ENCODE measurements at places on chromosomes 7 and 10. TPM values are rescaled to one million over a fixed set of nuclear protein-coding genes. Genes with fewer than 3 reads are reported as not detected.

GRCh38 chr7:143434660-143435059 is 8.6 kb upstream of the TAS2R60 start:
- DNase-seq = peak; percentile 68

- peak; percentile 83 for DNase-seq
These were observed 1.0 kb downstream of the CDK6 start for GRCh38 chr7:92835261-92835850.

DNA sequence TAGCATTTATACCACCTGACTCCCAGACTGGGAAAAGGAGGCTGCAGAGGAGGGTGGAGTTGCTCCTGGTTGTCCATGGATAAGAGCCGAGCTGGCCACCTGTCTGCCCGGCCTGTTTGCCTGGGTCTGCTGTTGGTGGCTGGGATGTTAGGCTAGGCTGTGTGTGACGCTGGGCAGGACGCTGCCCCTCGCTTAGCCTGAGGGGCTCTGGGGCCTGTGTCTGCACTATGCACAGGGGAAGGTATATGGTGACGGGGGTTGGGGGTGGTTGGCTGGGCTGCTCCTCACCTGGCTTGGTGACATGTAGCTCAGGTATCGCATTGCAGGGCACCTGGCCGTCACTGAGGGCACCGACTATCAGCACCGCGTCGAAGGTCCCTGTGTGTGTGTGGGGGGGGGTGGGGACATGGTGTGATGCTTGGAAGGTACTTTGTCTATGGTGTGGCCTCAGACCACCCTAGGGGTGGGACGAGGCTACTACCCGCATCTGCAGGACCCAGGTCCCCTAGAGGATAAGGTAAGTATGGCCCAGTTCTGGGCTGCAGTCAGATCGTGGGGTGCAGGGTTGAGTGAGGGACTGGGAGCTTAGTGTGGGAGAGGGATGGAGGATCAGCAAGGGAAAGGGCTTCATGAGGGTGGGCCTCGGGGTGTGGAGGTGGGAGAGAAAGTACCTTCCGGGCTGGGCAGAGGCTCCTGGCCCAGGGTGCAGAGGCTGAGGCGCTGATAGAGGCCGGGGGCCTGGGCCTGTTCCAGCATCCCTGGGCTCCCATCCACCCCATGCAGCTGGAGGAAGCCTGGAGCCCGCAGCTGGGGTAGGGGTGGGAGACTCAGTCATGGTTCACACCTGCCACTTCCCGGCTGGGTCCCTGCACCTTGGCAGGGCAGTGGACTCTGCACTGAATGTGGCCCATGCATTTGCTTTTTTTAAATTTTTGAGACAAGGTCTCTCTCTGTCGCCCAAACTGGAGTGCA is 2.3 kb downstream of the METTL27 start:
- DNase-seq = no peak

GRCh38 chr10:48990226-48990625 is 50.6 kb upstream of the LRRC18 start:
- DNase-seq = no peak

DNA sequence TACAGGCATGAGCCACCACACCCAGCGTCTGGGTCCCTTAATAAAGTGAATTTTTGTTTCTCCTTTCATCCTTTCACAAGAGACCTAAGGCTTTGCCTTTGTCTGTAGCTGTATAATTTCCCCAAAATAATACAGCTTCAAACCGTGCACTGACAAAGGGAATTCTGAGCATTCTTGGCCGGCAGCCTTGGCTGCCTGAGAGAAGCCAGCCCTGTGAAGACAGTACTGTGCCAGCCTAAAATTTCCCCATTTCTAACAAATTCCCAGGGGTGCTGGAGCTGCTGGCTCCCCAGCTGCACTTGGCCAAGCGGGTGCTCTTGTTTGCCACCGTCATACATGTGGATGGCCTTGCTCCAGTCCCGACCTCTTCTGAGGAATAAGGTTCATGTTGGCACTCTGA is 106.2 kb downstream of the ZMYND11 start:
- DNase-seq = no peak

GRCh38 chr10:118107541-118107940 is 60.8 kb upstream of the RAB11FIP2 start:
- DNase-seq = no peak

DNA sequence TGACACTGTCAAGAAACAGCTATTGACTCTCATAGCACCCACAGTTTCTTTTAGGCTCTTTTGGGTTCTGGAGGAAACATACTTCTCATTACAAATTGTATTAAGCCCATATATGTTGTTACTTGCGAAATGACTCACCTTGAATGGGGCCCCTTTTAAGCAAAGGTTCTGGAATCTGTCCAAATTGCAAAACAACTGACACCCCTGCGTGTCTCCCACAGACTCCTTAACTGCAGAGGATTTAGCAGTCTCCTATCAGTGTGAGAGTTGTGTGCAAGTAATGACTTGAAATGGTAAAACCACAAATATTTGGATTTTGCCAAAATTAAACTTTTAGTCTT is 192.3 kb downstream of the DNAJC1 start:
- DNase-seq = no peak

DNA sequence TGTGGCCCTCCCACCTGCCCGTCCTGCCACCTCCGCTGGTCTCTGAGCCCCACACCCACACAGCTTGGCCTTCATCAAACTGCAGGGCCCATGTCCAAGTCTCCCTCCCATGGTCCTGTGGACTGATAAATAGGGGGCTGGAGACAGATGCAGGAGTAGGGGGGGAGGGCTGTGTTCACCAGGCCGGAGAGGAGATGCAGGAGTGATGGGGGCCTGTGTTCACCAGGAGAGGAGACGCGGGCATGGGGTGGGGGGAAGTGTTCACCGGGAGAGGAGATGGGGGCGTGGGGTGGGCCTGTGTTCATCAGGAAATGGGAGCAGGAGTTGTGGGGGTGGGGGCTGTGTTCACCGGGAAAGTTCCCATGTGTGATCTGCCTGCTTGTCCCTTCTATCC is 37.0 kb downstream of the JAKMIP3 start:
- DNase-seq = no peak

DNA sequence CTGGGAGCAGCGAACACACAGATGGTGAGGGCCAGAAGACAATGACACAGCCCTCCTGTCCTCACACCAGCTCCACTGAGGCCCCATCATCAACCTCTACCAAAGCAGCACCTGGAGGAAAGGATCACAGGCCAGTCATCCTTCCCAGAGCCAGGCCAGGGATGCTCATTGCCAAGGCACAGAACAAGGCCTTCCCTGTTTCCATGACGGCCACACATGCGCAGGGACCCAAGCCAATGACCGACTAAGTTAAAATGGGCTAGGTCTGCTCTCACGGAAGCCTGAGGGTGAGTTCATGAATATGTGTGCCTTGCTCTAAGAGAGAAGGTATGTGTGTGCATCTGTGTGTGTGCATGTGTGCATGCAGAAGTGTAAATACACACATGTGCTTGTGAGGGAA is 39.6 kb downstream of the COBL start:
- DNase-seq = no peak

DNA sequence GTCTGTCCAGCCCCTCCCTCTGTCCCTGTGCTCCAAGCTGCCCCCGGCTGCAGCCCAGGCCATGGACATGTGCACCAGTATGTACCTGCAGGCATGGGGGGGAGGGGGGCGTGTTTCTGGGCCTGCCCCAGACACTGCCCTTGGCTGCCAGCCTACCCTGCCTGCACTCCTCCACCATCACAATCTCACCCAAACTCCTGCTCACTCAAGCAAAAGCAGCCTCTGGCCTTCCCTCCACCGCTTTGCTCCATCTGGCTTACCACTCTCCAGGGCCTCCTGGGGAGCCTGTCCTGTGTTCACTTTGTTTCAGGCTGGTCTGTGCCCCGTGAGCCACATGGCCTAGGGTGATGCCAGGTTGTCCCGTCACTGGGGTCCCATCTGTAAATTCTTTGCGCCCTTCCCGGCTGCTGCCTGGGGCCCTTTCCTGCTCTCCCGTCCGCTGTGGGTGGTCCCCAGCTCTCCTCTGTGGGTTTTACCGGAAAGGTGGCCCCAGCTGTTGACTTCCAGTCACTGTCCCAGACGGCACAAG is 33.3 kb upstream of the PPIF start:
- DNase-seq = no peak

GRCh38 chr7:155962191-155962967 is 150.1 kb upstream of the SHH start:
- DNase-seq = peak; percentile 97

DNA sequence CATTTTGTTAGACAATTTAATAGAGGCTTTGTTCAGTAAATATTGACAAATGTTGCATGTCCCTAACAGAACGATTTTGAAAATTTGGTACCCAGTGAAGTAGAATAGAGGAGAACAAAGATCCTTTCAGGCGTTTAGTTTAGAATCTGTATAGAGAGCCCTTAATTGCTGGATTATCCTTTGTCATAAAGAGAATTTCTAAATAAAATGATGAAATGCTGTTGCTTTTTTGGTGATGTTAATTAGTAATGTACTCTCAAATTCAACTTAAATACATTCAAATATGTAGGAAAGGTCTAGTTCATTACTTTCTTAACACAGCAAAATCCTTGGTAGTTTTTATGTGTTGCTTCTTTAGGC is 1.2 kb downstream of the LUC7L2 start:
- DNase-seq = no peak

GRCh38 chr10:72277996-72278667 is 4.4 kb downstream of the DDIT4 start:
- DNase-seq = no peak

DNA sequence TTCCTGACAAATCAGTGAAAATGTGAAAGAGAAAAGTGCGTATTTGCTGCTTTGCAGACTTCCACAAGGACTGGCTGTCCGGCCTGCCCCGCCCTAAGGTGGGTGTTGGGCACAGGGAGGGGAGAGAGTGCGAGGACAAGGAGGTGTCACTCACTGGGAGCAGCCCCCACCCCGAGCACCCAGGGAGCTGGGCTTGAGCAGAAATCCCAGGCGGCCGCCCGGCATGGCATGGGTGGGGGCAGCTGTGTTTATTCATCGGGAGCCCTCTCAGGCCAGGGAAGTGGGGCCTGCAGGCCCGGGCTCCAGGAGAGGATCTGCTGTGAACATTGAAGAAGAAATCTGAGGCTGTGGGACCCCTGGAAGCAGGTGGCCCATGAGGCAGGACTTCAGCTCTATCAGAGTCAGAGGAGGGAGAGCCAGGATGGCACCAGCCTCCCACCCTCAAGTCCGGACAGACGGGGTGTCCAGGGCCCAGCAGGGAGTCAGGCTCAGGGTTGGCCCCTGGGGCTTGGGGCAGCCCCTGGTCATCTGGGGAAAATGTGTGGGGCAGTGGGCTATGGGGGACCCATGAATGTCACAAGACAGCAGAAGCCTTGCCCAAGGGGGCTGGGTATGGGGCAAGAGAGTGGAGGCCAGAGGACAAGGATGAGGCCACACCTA is 164.4 kb upstream of the PPP2R2D start:
- no peak for DNase-seq

DNA sequence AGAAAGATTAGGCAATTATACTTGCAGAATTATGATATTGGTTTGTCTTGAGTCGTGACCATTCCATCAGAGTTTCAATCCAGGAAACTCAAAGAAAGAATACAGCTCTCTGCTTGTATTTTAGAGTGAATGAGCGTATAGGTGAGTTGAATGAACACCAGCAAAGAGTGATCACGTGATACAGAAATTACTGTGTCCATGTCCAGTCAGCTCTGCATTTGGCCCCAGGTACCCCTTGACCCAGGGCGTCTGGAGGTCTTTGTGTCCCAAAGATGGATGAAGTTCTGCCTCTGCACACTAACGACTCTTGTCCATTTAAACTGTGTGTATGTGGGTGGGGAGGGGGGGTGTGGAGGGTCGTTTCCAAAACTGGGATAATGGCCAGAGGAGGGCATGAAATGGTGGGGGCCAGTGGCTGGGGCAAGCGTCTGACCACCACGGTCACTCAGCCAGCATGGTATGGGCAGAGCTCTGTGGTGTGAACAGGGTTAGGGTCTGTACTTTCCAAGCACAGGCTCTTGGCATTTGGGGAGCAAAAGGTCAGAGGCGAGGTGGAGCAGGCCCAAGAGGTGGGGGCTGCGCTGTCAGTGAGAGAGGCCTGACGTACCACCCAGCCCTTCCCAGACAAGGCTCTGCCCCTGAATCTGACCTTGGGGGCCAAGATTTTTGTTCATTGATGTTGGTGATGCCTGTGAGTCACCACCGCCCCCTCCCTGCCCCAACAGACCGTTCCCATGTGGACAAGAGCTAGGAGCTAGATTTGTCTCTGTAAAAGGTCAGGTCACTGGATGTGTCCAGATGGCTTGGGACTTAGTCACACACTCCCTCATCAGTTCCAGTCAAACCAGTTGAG is 1.4 kb downstream of the PTPRE start:
- DNase-seq = peak; percentile 40

GRCh38 chr7:87322912-87323311 is 22.6 kb upstream of the CROT start:
- DNase-seq = no peak

- peak; percentile 45 for DNase-seq
These were observed 74.5 kb downstream of the COBL start for GRCh38 chr7:51242007-51242691.

DNA sequence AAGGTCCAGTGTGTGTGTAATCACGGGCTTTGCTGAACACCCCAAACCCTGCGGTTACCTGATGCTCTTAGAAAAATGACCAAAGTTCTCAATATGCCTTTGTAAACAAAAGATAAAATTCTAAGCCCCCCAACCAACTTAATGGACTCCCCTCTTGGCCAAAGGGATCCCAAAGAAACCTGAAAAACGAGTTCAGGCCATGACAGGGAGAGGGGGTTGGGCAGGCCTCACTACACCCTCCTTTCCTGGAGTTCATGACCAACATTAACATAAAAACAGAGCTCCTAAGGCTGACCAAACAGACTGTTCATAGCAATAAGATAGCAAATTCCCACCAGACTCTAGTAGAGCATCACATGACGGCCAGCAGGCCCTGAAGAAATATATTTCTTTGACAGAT is 3.0 kb upstream of the VIPR2 start:
- DNase-seq = no peak

- no peak for DNase-seq
These were observed 74.0 kb downstream of the MICALL2 start for GRCh38 chr7:1385086-1385808.

GRCh38 chr7:121279060-121279620 is 49.7 kb upstream of the WNT16 start:
- DNase-seq = peak; percentile 58

GRCh38 chr10:43200538-43201390 is 62.5 kb downstream of the CSGALNACT2 start:
- DNase-seq = no peak

The CD36 gene
- total RNA-seq = not detected

The AOC1 gene
- total RNA-seq = 0.17 TPM

The HABP2 gene
- total RNA-seq = not detected

The UTF1 gene
- total RNA-seq = not detected

The TEX47 gene
- not detected for total RNA-seq

The FOXP2 gene
- 1.7 TPM for total RNA-seq

The KCNH2 gene
- total RNA-seq = 0.80 TPM

The INSYN2A gene
- total RNA-seq = 0.24 TPM

The LHPP gene
- 2.6 TPM for total RNA-seq

The TMEM196 gene
- total RNA-seq = not detected

The SEM1 gene
- total RNA-seq = 143 TPM

The DKK1 gene
- total RNA-seq = 44.7 TPM

The MRC1 gene
- total RNA-seq = not detected

The CEP55 gene
- total RNA-seq = 98.9 TPM

The ALOX5 gene
- total RNA-seq = 0.06 TPM

The DNAJB6 gene
- total RNA-seq = 239 TPM

The AKR1C2 gene
- total RNA-seq = 1.9 TPM

The SNX13 gene
- total RNA-seq = 54.5 TPM

The KRIT1 gene
- 26.8 TPM for total RNA-seq

The EIF5AL1 gene
- 0.54 TPM for total RNA-seq

The SAMD9 gene
- 16.9 TPM for total RNA-seq
